Prostate gland (tissue), 2 donors: ENCODE measurements at places on chromosomes 3 and 15.

DNA sequence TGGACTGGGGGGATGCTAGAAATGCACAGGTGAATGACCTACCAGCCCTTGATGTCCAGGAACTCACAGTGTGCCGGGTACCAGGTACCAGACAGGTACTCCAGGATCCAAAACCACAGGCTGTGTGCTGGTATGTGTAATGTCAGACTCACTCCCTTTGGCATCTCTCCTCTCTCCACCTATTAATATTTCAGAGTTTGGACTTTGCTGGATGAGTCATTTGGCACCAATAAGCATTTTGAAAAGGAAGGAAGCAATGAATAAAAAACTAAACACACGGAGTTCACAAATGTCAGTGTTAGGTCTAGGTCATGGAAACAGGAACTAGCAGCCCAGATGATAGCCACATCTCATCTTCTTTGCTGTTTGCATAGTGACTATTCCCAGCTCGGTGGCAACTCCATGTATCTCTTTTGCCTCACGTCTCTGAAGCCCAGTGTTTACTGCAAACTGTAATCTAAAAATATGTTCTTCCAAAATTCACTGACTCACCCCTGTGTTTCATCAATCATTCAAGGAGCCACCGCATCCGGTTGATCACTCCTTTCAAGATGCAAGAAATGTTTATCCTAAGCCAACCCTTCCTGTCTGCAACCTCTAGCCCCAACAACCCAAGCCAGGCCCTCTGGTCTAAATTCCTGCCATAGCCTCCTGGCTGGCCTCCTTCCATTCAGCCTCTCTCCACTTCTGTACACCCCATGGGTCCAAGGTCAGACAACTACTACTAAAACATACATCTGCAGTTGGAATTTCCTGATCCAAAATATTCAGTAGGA is 8.4 kb downstream of the ITGB5 start:
- DNase-seq: peak; percentile 62

GRCh38 chr3:110343945-110344344 is 727.7 kb upstream of the NECTIN3 start:
- no peak for DNase-seq

GRCh38 chr3:52854013-52854412 is 19.2 kb upstream of the MUSTN1 start:
- DNase-seq: no peak

DNA sequence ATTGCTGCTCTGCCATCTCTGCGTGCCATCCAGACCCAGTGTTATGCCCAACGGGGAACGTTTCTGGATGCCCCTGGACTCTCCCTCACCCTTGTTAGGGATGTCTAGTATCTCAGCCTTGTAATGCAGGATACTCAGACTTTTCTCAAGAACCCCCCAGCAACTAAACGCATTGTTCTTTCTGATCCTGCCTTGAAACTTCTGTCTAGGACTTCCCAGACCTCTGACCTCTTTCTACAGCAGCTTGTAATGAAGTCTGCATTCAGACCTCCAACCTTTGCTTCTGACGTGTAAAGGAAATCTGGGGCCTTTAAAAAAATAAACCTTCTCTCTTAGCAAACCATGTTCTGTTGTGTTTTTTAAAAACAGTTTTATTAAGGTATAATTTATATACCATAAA is 139.5 kb downstream of the KCNAB1 start:
- DNase-seq: no peak

GRCh38 chr3:76456322-76456721 is 583.6 kb upstream of the ROBO2 start:
- no peak for DNase-seq

DNA sequence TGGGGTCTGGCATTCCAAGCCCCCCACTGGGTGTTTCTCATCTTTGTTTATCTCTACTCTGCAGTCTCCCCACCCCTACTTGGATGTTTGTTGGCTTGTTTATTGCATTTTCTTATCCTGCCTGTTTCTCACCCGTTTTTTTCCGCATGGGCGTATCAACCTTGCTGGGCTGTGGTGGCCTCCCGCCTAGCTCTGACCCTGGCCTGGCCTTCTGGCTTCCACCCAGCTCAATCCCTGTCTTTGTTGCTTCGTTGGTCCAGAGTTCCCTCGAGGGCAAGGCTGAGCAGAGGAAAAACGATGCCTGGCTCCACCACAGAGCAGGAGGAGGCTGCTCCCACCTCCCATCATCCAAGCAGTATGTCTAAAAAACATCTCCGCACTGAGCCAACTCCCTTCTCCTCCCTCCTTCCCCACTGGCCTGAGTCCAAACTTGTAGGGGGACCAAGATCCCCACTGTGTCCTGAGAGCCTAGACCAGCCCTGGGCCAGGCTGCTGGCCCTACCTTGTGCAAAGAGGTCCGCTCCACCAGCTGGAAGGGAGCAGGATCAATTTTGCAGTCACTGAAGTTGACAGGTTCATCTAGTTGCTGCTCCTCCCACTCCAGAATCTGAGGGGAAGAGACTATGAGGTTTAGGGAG is 9.8 kb downstream of the CLCN2 start:
- no peak for DNase-seq

DNA sequence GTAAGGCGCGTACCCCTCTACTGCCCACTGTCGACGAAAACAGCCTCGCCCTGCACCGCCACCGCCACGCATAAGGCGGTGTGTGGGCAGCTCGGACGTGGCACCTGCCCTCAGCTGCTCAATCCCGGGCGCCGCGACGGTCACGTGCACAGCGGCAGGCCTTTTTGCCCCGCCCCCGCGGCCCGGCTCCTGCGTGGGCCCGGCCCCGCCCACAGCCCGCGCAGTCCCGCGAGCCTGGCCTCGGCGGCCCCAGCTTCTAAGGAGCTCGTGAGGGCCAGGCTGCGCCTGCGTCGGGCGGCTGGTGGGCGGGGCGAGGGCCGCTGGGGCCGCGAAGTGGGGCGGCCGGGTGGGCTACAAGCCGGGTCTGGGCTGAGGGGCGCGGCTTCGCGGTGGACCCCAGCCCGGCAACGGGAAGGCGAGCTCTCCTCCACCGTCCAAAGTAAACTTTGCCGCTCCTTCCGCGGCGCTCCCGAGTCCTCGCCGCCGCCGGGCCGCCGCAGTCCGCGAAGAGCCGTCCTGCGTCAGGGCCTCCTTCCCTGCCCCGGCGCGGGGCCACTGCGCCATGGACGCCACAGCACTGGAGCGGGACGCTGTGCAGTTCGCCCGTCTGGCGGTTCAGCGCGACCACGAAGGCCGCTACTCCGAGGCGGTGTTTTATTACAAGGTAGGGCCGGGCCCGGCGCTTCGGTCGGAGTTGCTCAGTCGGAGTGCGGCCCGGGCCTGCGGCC is at the start of gene CAPN7:
CAPN7 (plus strand) TSS at position 313 of the 728 bp plus-strand sequence; CDS start at position 563, 250 bp downstream.
- peak; percentile 93 for DNase-seq

- no peak for DNase-seq
Observed at GRCh38 chr3:107604057-107604822, 81.5 kb downstream of the BBX start.

- DNase-seq: no peak
Observed at GRCh38 chr15:71080705-71081104, 34.6 kb upstream of the THSD4 start.

DNA sequence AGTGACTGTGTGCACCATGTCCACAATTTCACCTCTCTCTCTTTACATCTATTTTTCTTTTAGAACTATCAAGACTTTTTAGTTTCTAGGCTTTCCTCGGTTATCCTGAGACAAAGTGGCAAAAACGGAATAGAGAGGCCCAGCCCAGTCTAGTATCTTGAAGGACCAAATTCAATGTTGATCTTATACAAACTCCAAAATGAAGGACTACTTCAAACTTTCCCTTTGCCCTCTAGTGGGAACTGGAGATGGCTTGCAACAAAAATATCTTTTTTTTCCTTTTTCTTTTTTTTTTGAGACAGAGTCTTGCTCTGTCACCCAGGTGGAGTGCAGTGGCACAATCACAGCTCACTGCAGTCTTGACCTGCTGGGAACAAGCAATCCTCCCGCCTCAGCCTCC is 338.5 kb upstream of the UMPS start:
- DNase-seq: no peak

DNA sequence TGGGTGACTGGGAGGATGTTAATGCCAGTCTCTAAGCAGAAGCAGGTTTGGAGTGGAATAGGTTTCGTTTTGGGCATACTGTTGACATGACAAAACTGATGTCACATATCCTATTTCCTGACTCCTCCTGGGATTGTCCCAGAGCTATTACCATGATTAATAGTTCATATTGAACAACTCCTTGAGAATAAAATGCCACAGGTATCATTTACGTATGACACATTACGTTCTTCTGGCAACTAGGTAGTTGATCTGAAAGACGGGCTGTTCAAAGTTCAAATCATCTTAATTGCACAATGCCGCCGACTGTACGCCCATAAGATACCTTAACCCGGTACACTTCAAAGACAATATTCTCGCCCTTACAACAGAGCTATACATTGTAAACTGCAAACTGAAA is 1.4 kb upstream of the RAB5A start:
- DNase-seq: no peak

GRCh38 chr3:45345846-45346580 is 42.4 kb upstream of the LARS2 start:
- DNase-seq: no peak

DNA sequence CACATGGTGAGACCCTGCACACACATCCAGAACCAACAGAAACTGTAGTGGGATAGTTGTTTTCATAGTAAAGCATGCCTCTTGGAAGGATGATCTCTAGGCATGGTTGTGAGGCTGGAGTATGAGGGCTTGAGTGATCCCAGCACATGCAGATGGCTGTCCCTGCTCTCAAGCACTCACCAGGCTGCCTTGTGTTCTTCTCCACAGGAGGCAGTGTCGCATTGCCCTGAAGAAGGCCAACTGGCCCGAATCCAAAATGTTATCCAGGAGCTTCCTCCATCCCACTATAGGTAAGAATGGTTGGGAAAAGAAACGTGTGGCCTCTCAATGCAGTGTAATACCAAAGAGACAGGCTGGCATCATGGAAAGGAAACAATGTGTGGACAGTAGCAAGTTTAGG is 82.7 kb downstream of the TMEM39A start:
- no peak for DNase-seq

- no peak for DNase-seq
Observed at GRCh38 chr3:108208831-108209230, 13.4 kb downstream of the IFT57 start.

- DNase-seq: peak; percentile 60
Observed at GRCh38 chr3:8619548-8619947, 25.1 kb downstream of the SSUH2 start.

DNA sequence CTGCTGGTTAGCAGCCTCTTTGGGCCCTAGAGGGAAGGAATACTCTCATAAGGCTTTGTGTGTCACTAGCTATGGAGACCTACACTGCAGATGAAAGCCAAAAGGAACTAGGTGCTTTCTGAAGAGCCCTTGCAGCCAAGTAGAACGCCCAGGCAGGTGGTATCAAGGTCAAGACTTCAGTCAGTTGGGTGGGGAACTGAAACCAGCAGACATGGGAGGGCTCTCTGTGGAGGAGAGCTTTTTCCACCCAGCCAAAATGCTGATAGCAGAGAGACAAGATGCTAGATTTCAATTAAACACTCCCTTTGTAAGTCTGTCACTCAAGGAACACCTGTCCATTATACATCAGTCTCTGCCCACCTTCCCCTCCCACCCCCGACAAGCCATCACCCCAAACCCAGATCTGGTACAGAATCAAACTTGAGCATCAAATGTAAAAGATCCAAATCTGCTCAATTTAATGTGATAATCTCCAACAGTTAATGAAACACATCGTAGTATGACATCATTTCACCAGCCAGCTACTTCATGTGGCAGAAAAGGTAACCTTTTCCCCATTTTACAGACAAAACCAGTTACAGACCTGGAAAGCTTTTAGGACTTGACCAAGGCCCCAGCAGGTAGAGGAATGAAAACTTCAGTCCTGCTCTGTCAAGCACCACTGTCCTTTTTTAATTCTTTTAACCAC is 14.6 kb downstream of the MRPS25 start:
- no peak for DNase-seq

GRCh38 chr3:40097131-40098117 is 212.1 kb upstream of the EIF1B start:
- no peak for DNase-seq

- no peak for DNase-seq
Observed at GRCh38 chr15:94125156-94125555, 106.2 kb upstream of the MCTP2 start.

DNA sequence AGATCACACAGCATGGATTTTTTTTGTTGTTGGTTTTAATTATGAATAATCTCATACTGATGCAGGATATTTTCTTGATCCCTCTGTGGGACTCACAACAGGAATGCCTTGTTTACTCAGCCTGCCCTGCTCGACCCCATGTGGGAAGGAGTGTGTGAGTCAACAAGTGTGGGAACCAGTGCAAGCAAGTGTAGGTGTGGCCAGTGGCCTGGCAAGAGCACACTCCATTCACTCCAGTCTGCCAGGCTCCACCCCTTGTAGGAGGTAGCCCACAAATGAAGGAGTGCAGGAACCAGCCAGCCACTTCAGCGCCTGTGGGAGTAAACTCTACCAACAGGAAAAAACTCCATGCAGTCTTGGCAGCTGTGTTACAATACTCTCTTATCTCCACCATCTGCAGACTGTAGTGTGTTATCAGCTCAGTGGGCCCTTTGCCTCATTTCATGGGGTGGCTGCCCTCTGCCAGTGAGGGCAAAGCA is 393.6 kb downstream of the OTOL1 start:
- DNase-seq: no peak

GRCh38 chr3:63304421-63304820 is 26.3 kb downstream of the SYNPR start:
- no peak for DNase-seq

DNA sequence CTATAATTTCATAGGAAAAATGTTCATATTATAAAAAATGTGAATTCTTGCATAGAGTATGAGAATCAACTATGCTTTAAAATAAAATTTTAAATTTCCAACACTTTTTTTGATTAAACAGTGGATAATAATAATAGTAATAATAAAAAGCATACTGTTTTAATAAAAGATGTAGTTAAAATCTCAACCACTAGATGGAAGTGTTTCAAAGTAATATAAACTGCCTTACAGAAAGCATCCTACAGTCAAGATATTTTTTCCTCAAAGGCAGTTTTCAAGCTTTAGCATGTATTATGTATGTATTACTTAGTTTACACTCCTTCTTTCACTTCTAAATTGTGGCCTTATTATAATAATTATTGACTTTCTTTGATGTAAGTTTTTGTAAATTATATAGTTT is 217.5 kb downstream of the CHL1 start:
- DNase-seq: no peak

- DNase-seq: no peak
Observed at GRCh38 chr3:151011427-151011826, 38.9 kb upstream of the CLRN1 start.

GRCh38 chr3:176415661-176416295 is 781.5 kb downstream of the TBL1XR1 start:
- DNase-seq: no peak

DNA sequence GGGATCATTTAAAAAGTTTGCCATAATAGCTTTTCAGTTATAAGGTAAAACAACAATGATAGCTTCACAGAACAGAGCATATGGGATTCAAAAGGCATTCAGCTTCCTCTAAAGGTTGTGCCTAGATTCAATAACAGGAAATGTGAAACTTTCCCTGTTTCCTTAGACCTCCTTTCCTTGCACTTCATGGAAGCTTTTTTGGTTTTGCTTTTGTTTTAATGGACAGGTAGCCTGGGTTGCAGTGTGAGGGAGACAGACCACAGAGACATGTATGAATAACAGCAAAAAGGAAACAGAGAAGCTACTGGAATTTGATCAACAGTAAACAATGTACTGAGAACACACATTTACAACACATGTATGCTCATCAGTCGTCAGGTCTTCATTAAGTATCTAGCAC is 2.3 kb upstream of the TNFAIP8L3 start:
- no peak for DNase-seq

GRCh38 chr3:23952646-23953045 is 7.6 kb downstream of the NR1D2 start:
- no peak for DNase-seq
